NAMALWA (cell line): ENCODE measurements at places on chromosomes 2 and 18.

DNA sequence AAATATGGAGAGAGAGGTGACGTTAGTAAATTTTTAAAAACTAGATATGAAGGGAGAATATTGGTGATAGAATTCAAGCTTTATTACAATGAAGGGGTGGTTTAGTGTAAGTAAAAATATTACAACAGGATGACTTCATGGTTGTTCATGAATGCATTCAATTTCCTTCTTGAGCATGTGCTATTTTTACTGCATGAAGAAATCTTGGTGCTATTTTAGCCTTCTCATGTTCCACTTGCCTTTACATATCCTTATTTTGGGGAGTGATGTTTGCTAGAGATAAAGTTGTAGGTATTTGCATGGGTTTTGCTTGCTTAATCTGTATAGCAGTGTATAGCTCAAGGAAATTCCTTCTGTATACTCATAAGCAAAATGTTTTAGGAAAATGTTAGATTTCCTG is 195.0 kb upstream of the MMADHC start:
- DNase-seq, result no peak

- no peak for DNase-seq
Measured at GRCh38 chr2:132446444-132446843, 29.8 kb downstream of the GPR39 start.

- DNase-seq, result no peak
Measured at GRCh38 chr2:104876606-104877570, 23.0 kb downstream of the POU3F3 start.

GRCh38 chr2:10283106-10284062 is 19.3 kb upstream of the HPCAL1 start:
- no peak for DNase-seq

- DNase-seq, result no peak
Measured at GRCh38 chr2:105937498-105938097, 192.9 kb downstream of the NCK2 start.

- DNase-seq, result no peak
Measured at GRCh38 chr2:140199312-140199711, 1419.1 kb upstream of the NXPH2 start.

DNA sequence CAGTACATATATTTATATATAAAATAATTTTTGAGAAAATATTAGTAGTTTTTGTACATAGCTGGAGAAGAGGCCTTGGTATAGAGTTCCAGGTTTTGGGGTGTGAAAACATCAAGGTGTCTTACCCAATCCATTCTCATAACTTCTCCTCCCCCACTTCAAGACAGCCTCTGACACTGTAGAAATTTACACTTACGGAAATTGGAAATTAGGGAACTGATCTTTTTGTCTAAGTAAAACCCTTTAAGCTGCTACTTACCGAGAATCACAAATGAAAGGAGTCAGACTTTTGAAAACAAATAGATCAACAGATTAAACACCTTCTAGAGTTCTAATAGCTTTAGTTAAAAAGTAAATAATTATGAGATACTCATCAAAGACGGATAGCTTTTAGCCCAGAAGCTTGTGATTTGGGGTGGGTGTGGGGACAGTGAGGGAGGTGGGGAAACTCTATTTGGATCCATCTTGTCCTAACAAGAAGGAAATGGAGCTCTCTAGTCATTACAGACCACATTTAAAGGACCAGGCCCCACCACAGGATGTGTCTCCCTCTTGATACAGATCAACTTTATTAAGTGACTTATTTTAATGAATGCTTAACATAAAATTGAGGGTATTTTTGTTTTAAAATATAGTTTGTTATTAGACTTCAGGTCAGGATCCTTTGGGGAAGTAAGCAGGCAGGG is 11.1 kb upstream of the FBXO11 start:
- DNase-seq, result no peak

- DNase-seq, result peak; percentile 76
Measured at GRCh38 chr2:68387408-68388350, 22.6 kb downstream of the PLEK start.

GRCh38 chr2:175815537-175815936 is 186.5 kb downstream of the LNPK start:
- no peak for DNase-seq

GRCh38 chr2:219603771-219604170 is 6.1 kb downstream of the STK11IP start:
- no peak for DNase-seq
